Cerebellum (tissue), 4 donors: ENCODE measurements at places on chromosomes 3 and 15. TPM values are rescaled to one million over a fixed set of nuclear protein-coding genes. Genes with fewer than 3 reads are reported as not detected.

The CCNB2 gene
- 18.6 TPM for total RNA-seq

The KCNAB1 gene
- 16.2 TPM for total RNA-seq

The CSPG4 gene
- 9.6 TPM for total RNA-seq

GRCh38 chr3:26638113-26638512 is 15.5 kb downstream of the LRRC3B start:
- no peak for DNase-seq

DNA sequence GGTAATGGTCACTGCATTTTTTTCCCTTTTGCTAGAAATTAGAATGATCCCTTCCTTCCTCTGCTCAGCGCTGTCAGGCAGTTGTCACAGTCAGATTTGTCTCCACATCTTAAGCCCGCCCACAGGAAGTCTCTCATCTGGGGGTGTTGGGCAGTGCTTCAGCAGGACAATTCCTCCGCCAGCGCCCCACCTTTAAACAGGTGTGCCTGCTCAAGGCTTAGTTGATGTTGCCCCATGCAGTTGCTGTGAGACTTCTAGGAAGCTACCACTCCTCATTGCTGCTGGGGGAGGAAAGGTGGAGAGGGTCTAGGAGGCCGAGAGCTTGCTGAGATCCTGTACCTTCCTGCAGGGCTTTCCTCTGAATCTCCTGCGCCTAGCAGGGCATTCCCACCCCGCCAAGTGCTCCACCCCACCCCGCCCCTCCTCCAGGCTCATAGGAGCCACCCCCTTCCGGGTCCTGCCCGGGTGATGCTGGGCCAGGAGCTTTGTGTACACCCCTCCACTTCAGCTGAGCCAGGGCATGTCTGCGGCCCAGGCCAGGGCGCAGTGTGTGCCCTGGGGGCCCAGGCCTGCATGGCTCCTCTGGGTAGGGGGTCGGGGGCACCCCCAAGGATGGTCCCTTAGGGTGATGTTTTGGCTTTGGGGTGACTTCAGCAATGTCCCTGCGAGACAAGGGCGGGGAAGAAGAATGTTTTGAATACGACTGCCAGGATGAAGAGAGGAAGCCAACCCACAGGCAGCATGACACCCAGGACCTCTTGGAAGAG is 68.7 kb downstream of the TRAK1 start:
- no peak for DNase-seq

GRCh38 chr3:188294823-188295487 is 141.0 kb downstream of the LPP start:
- DNase-seq = no peak

DNA sequence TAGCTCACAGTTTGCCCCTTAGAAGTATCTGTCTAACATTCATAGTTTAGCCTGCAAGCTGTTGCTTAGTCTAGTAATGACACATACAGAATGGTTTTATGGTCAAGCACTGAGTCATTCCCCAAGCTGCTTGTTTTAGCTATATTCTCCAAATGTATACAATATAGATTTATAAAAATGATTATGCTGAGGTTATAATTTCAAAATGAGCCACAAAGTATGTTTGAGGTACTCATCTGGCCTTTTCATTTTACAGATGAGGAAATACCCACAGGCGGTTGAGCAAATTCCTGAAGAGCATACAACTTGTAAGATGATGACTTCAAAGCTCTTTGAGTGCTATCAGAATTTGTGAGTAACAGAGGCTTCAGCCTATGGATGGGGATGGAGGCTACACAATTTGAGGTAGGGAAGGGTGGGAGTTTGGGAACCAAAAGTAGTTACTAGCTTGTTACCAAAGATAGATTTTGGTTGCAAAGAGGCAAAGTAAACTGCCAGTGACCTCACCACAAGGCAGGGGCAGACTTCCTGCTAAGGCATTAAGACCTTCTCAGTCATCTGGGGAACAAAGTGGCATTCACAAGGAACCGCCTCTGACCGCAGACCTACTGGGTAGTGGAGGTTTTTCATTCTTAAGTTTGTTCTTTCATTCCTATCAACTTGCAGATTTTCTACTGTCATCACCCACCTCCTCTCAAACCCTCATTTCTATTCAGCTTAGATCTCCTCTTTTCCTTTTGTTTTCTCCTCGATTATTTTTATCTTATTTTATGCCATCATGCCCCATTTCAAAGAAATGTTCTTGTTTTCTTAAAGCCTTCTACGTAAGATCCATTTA is 257.2 kb upstream of the NECTIN3 start:
- no peak for DNase-seq

GRCh38 chr3:189602471-189602870 is 28.7 kb upstream of the TP63 start:
- DNase-seq = no peak

DNA sequence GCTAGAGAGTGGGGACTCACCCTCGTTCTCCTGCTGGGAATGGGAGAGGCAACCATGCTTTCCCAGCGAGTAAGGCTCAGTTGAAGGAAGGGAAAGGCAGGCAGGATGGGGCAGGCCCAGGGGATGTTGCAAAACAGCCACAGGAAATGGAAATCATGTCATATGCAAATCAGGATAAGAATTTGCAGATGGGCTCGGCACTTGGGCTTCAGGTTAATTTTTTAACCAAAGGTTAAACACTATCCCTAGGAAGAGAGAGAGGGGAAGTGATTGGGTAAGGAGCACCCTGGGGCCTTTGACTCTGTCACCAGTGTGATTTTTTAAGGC is 14.6 kb upstream of the PLA2G4E start:
- no peak for DNase-seq

GRCh38 chr15:50607129-50607528 is 60.7 kb upstream of the USP50 start:
- DNase-seq = no peak
